Globus pallidus (tissue), 1 donor: ENCODE measurements at places on chromosomes 11 and 22.

GRCh38 chr11:47861728-47862127 is 13.6 kb upstream of the NUP160 start:
- DNase-seq, result no peak

GRCh38 chr11:94424011-94424410 is 22.8 kb upstream of the GPR83 start:
- no peak for DNase-seq

DNA sequence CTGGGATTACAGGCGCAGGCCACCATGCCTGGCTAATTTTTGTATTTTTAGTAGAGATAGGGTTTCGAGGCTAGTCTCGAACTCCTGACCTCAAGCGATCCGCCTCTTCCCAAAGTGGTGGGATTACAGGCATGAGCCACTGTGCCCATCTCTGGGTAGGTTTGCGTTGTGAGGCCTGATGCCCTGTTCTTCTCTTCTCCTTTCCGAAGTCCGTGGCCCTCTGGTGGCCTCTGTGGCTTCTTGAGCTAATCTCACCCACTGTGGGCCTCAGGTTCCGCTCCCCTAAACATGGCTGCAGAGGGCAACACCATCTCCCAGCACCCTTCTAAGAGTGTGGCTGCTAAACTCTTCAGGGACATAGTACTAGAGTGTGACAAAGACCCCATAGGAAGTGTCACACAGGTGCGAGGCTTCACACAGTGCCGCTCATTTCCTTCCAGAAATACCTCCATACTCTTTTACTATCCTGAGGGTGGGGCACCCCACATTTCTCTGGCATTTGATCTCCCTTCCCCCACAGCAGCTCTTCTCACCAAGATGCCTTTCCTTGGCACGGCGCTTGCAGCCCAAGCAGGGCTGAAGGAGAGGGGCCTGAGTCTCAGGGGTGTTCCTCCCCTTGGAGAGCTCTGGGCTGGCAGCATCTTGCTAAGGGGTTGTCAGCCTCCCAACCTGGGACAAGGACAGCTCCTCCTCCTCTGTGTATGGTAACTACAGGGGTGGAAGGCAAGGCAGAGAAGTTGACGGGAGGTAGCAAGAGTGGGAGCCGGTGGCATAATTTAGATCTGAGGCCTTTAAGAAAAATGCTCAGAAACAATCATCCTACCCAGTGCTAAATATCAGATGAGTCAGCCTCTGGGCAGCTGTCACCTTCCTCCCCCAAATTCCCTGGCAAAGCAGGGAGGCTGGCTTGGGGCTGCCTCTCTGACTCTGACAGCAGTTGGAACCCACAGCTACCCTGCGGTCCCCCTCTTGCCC is 6.1 kb downstream of the THY1 start:
- DNase-seq, result no peak

- DNase-seq, result peak; percentile 47
Observed at GRCh38 chr22:17434856-17435255, 65.6 kb downstream of the CECR2 start.

- no peak for DNase-seq
Observed at GRCh38 chr11:20032577-20033260, 127.6 kb downstream of the DBX1 start.

DNA sequence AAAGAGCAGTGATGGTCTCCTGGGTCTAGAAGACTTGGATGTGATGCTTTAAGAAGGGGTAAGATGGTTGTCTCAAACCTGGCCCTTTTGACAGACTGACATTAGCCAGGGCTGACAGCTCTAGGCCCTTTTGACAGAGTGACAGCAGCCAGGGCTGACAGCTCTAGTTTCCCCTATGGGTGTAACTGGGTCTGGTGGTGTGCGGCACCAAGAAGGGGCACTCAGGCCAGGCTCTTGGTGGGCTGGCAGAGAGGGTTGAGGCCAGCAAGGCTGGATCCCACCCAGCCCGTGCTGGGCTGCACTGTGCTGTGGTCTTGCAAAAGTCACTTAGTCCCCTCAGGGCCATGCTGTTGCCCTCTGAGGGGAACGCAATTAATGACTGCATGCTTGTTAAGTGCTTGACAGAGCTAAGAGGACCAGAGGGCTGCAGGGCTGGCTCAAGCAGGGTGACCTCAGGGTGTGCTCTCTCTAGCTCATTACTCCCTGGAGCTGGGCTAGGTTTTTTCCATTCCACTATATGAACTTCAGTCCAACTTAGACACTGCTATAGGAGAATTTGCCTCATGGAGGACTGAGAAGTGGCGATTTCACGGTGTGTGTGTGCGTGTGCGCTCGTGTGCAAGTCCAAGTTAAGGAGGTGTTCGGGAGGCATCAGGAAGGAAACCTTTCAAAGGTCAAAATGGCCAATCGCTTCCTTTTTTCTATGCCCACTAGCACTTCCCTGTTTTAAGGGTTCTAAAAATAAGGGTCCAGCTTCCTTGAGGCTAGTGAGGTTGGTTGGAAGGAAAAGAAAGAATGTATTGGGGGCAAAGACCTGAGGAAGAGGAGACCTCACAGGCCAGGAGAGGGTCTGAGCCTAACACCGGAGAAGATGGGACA is 4.4 kb downstream of the UBASH3B start:
- DNase-seq, result peak; percentile 12

GRCh38 chr11:61969838-61970662 is 2.6 kb upstream of the FTH1 start:
- no peak for DNase-seq

GRCh38 chr11:85132851-85133585 is 494.1 kb downstream of the DLG2 start:
- DNase-seq, result peak; percentile 4

DNA sequence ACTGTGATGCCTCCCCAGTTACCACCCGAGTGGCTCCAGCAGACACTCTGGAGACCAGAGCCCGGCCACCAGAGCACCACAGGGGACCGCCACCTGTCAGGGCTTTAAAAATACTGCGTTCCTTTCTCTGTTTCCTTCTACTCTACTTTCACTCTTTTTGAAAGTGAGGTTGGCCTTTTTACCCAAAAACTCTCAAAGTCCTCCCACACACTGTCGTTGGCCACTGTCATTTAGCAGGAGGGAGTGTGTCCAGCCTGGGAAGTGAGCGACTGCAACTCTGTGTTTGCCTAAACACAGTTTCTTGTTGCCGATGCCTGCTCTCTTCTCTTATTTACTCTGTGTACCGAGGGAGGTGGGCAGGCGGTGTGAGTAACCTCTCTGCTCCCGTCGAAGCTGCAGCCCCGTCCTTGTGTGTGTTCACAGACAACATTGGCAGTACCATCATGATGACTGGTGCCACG is 90.8 kb upstream of the CLDN5 start:
- DNase-seq, result no peak

DNA sequence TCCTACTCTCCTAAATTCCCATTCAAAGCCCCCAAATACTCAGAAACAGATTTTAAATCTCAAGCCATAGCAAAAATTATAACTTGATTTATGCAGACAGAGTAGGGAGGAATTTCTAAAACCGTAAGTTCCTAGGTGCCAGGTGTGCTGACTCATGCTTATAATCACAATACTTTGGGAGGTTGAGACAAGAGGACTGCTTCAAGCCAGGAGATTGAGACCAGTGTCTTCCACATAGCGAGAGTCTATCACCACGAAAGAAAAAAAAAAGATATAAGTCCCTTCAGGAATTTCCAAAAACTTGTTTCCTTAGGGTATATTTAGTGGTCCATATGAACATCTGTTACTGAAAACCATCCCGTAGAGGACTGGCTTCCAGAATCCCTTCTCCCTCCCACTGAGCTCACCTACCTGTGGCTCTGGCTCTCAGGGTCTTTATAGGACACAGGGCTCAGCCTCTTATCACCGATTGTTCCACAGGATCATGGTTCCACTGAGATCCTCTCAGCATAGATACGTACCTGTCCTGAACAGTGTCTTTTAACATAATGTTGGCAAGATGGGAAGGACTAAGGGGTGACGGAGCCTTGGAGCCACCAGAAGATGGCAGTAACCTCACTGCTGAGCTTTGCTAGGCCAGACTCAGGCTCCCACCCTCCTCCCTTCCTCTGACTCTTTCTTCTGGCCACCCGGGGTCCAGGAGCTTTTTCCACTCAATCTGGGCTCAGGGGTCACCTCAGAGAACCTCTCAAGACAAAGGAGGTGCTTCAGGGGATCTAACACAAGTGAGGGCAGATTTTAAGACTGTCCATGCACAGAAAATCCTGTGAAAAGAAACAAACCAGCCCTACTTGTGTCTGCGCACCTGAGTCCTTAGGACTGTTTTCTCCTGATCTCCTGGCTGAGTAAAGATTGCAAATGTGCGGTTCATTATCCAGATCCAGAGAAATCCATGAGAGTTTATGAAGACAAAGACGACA is 117.5 kb upstream of the TOP3B start:
- DNase-seq, result no peak

DNA sequence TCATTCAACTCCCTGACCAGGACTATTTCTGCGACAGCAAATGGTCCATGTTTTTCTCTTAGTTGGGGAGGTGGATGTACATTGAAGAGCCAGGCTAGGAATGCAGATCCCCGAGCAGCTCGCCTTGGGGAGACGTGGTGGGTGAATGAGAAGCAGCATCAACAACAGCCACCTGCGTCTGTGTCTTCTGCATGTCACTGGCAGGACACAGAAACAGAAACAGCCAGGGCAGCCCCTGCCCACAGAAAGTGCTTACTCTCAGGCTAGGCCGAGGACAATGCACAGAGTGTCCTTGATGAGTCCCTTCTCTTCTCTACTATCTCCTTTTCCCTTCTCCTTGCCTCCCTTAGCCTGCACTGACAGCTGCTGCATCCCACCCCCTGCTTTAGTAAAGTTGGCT is 541.9 kb upstream of the CADM1 start:
- no peak for DNase-seq

DNA sequence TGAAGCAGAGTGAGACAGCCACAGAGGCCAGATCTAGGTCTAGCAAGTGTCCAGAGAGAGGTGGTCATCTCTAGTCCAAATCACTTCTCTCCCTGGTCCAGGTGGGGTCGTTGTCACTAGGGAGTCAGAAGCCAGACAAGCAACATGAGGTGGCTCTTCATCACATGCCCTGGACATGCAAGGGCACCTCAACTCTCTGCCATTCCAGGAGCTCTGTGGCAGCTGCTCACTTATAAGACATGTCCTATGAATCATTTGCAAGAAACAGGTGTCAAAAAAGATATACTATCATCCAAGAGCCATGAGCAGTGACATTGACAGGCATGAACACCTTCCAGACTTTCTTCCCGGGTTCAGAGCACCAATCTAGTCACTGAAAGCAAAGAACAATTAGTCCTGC is 130.8 kb downstream of the GALNT18 start:
- DNase-seq, result no peak

DNA sequence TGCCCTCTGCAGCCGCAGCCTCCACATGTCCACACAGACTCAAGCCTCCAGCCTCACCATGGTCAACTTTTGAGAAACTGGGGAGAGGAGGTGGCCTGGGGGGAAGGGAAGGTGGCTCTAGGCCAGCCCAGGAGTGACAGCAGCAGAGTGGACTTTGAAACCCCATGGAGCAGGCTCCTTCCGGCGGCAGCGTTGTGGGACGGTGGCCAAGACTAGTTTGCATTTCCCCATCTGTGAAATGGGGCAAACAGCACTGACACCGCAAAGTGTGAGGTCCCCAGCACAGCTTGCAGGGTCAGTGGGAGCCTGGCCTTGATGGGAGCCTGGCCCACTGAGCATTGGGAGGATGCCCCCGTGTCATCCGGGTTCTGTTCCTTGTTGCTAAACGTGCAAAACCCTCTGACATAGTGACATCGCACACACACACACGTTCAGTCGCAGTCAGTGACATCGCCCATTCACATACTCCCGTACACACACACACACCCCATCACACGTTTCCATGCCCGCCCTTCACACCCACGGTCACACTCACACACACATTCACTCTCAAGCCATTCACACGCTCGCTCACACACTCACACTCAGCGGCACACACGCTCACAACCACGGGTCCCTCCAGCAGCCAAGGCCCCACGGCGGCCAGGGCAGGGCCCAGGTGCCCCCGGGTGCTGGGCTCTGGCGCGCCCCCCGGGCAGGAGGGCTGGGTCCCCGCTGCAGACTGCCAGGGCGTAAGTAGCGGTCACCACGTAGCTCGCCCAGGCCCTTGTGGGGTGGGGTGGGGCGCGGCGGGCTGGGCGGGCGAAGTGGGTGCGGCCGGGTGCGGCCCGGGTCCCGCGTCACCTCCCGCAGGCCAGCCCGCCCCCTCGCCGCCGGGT is 585 bp downstream of the CYB5R3 start:
- peak; percentile 54 for DNase-seq

- no peak for DNase-seq
Observed at GRCh38 chr11:46920755-46921154, 2.4 kb upstream of the LRP4 start.

DNA sequence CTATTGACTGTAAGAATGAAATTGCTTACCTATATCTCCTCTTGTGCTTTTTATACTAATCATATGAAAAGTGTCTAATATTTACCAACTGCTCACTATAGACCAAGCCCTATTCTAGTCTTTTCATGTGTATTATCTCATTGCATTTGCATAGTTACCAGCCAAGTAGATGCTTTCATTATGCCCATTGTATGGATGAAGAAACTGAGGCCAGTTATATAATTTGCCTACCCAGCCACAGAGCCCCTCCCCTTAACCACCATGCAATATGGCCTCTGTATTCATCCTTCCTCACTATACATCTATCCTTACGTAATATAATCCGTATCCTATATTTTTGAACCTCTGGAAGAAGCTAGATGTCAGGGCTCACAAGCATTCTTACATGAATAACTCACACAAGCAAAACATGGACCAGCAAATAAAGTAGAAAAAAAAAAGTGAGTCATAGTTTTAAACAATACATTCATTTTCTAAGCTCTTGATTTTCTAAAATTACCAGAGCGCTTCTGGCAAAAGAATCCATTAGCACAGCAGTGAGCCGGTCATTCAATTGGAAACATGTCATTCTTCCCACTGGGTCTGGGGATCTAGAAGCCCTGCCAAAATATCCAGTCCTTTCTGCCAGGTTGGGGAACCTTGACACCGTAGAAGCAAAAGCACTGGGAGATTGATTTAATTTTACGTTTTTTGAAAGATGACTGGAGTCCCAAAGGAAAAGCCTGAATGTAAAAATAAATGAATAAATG is 80.0 kb downstream of the C11orf91 start:
- DNase-seq, result peak; percentile 40

DNA sequence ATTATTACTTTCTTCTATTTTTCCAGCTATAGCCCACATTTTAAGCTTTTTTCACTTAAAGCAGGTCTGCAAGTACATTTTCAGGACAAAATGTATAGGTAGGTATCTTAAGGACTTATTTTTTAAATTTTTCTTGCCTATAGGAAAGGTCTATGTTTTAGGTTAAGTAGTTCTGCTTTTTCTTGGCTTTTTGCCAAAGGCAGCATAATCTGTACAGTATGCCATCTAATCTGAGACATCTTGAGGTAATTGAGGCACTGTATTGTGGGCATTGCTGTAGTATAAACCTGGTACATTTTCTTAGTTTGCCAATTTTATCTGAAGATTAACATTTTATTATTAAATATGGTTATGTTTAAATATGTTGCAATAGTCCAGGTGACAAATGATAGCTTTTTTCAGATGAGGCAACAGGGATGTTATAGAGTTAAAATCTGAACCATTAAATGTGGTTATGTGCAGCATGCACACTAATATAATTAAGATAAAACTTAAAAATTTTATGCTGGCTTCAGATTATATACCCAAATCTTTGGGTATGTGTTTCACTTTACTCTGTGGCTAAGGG is 42.9 kb downstream of the QSER1 start:
- DNase-seq, result no peak
